ENCODE measurements at places on chromosomes 13 and 19. TPM values are rescaled to one million over a fixed set of nuclear protein-coding genes. Genes with fewer than 3 reads are reported as not detected.

The ZNF177 gene
- total RNA-seq = 2.7 TPM

The PSG1 gene
- 27.1 TPM for total RNA-seq

The FGF22 gene
- not detected for total RNA-seq

DNA sequence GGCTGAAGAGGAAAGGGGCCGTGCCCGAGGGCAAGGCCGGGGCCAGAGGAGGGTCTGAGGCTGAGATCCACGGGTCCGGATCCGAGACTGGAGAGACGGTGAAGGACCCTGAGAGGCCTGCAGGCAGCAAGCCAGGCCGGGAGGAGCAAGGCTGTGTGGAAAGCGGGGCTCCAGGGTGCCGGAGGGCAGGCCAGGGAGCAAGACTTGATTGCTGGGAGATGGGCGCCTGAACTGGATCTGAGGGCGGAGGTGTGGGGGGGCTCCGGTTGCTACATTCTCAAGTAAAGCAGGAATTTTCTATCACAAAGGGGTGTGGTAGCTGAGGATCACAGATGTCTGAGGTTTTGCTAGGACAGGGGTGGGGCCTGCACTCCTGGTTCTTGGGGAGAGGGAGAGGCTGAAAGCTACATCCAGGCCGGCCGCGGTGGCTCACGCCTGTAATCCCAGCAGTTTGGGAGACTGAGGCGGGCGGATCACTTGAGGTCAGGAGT lies 3.8 kb downstream of the MAMSTR start:
- peak; percentile 53 for DNase-seq

DNA sequence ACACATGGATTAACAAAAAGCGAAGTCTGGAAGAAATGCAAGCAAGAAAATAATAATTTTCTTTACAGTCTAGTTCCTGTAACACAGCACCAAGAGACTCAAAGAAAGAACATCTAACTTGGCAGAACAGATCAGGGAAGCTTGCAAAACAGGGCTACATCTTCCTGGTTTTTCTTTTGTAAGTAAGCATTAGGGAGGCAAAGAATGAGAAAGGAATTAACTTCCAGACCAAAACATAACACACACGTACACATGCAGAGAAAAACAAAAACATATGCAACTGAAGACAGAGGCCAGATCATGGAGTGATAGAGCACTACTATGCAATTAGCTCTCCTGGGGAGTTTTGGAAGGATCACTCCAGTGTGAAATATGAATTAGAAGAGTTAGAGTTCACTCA lies 120.5 kb downstream of the DIAPH3 start:
- DNase-seq = no peak

DNA sequence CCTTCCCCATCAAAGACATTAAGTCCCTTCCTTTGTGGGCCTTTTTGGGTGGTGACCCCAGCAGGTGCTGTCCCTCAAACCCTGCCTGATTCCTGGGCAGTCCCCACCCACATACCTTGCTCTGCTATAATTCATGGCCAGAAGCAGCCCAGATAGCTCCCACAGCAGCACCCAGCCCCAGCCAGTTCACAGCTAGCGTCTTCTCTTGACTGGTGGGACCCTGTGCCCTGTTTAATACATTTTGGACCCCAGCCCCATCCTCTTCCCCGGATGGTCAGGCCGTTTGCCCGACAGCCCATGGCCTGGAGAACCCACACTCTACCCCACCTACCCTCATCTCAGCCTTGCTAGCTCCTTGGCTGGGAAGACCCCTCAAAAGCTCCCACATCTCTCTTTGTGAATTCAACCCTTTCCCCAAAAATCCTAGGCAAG lies 2.1 kb downstream of the CCDC106 start:
- no peak for DNase-seq

DNA sequence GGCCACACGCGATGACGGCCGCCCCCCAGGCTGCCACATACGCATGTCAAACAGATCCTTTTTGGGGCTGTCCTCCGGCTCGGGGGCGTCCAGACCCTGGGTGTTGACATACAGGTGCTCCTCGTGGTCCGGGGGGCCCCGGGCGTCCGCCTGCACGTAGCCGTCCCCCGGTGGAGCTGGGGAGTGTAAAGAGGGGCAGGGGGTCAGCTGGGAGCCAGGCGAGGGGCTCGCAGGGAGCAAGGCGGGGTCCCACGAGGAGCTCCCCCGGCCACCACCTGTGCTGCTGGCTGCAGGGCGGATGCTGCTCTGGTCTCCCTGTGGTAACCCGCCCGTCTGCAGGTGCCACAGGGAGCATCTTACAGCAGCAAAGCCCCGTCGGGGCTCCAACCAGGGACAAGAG lies 16.1 kb upstream of the C2CD4C start:
- DNase-seq = no peak

GRCh38 chr13:41402691-41403511 lies 54.4 kb upstream of the RGCC start:
- DNase-seq = no peak

DNA sequence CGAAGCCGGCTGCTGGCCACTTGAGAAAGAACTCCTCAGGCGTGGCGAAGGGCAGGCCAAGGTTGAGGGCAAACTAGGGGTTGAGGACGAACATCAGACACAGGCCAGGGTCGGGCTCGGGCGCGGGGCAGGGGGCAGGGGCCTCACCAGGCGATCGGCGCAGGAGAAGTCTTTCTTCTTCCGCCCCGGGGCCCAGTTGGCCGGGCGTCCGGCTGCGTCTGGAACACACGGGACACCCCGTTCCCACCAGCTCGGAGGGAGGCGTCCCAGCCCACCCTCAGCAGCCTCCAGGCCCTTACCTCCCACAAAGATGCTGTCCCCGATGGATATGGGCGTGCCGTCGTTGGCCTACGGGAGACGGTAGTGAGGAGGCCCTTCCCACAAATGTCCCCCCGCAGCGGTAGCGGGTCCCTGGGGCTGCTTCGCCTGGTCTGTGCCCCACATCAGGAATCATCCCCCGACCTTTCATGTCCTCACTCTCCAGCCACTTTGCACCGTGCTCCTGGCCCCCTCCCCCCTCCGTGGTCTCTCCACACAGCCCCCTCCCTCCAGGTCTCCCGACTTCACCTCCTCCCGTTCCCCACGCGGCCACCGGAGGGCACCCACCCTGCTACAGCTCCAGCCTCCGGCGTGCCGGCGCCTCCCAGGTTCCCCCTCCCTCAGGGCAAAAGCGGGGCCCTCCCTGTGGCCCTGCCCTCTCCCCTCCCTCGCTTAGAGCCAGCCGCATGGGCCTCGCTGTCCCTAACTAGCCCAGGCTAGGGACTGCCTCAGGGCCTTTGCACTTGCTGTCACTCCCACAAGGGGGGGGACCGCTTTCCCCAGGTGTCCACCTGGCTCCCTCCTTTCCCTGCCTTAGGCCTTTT lies 4.8 kb downstream of the PNKP start:
- no peak for DNase-seq

GRCh38 chr13:112761701-112762689 lies 72.2 kb downstream of the ATP11A start:
- no peak for DNase-seq

GRCh38 chr13:108851660-108852059 lies 222.2 kb downstream of the MYO16 start:
- no peak for DNase-seq

- peak; percentile 63 for DNase-seq
Observed at GRCh38 chr19:45443462-45444317, 20.0 kb upstream of the ERCC1 start.

- peak; percentile 13 for DNase-seq
Observed at GRCh38 chr19:50717026-50717723, 2.4 kb downstream of the SHANK1 start.

GRCh38 chr19:14006766-14007562 lies 844 bp upstream of the RFX1 start:
- no peak for DNase-seq

DNA sequence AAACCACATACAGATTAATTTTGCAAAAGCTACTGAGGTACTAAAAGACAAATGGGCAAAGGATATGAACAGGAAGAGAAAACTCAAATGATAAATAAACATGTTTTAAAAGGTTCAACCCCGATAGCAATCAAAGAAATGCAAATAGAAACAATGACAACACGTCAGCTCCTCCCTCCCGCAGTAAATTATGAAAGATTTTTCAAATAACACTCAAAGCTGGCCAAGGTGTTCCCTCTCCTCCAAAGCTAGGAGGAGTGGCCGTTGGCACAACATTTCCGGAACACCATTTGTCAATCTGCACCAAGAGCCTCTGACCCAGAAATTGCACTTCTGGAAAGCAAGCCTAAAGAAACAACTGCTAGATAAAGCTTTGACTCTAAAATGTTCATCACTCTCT lies 28.3 kb downstream of the INSR start:
- DNase-seq = no peak

DNA sequence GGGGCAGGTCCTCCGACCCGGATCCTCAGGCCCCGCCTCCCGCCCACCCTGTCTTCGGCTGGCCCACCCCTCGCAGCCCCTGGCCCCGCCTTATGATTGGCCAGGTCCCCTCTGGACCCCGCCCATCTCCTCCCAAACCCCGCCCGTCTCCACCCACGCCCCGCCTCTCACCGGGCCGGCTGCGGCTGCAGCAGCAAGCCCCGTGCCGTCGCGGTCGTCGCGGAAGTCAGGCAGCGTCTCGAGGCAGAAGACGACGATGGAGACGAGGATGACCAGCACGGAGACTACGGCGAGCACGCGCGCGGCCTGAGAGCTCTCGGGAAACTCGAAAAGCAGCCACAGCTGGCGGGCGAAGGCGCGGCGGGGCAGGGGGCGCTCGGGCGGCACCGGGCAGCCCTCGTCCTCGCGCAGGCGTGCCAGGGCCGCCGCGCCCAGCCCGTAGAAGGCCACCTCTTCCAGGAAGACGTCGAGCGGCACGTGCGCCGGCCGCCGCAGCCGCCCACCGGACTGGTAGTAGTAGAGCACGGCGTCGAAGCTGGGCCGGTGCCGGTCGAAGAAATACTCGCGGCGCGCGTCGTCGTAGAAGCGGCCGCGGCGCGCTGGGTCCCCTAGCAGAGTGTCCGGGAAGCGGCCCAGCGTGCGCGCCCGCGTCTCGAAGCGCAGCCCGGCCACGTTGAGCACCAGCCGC lies 495 bp downstream of the KCNA7 start:
- DNase-seq = no peak

GRCh38 chr19:47492137-47492533 lies 8.1 kb upstream of the KPTN start:
- DNase-seq = no peak

DNA sequence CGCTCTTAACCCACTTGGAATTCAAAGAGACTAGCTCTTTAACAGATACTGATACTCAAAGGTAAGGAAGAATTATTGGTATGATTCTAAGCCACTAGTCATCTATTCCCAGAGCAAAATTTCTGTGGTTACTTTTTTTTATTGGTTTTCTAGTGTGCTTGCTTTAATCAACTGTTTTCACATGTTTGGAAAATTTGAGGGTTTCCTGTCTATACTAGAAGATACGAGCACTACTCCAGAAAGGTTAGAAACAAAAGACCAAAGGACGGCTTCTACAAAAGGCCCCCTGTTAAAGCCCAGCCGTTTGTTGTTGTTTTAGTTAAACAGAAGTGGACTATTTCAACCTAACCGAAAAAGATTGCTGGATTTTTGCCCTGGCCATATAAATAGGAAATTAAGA lies 18.5 kb upstream of the LPAR6 start:
- no peak for DNase-seq

GRCh38 chr19:31772915-31773314 lies 423.7 kb upstream of the TSHZ3 start:
- DNase-seq = no peak

DNA sequence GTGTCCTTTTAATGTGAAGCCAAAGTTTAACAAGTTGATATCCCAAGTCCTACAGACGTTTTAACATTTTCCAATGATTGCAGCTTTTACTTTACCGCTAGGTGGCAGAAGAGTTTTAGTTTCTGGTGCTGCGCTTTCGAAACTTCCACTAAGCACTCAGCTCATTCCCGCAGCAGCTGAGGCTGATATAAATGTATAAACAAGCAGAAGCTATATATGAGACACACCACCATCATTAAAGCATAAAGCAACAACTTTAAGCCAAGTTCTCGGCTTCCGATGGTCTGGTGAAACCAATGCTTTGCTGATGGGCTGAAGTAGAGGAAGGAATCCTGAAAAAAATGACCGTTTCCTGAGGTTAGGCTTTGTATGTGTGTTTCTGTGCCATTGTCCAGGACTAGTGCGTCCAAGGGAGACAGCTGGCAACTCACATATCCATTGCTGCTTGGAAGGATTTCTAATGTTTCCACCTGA lies 753.9 kb downstream of the OLFM4 start:
- peak; percentile 93 for DNase-seq

GRCh38 chr19:6890401-6890913 lies 3.1 kb downstream of the ADGRE1 start:
- DNase-seq = no peak

DNA sequence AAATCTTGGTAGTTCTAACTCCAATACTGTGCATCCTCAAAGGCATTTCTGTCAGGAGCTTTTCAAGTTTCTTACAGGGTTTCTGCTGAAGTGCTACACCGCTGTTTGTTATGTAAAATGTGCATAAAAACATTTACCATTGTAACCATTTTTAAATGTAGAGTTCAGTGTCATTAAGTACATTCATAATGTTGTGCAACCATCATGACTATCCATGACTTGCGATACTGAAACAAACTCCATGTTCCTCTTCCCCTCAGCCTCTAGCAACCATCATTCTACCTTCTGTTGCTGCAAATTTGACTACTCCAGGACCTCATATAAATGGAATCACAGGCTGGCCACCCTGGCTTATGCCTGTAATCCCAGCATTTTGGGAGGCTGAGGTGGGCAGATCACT lies 14.4 kb upstream of the SLC25A42 start:
- no peak for DNase-seq

DNA sequence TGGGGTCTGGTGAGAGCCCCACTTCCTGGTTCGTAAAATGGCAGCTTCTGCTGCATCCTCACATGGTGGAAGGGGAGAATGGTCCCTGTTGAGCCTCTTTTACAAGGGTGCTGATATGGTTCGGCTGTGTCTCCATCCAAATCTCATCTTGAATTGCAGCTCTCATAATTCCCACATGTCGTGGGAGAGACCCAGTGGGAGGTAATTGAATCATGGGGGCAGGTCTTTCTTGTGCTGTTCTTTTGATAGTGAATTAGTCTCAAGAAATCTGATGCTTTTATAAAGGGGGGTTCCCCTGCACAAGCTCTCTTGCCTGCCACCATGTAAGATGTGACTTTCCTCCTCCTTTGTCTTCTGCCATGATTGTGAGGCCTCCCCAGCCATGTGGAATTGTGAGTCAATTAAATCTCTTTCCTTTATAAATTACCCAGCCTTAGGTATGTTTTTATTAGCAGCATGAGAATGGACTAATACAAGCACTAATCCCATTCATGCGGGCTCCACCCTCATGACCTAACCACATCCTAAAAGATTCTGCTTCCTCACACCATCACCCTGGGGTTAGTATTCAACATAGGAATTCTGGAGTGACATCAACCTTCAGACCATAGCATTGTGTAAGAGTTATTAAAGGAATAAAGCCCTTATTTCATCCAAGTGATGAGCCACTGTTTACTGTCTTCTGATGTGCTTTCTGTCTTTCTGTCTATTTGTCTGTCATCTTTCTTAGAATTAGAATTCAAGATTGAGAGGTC lies 159.0 kb upstream of the IRS2 start:
- DNase-seq = no peak
